ENCODE measurements at places on chromosomes 2 and 18. TPM values are rescaled to one million over a fixed set of nuclear protein-coding genes. Genes with fewer than 3 reads are reported as not detected.

Gene NAT8
- polyA plus RNA-seq, result not detected

Gene VWC2L
- polyA plus RNA-seq, result not detected

Gene KYNU
- polyA plus RNA-seq, result 14.5 TPM

DNA sequence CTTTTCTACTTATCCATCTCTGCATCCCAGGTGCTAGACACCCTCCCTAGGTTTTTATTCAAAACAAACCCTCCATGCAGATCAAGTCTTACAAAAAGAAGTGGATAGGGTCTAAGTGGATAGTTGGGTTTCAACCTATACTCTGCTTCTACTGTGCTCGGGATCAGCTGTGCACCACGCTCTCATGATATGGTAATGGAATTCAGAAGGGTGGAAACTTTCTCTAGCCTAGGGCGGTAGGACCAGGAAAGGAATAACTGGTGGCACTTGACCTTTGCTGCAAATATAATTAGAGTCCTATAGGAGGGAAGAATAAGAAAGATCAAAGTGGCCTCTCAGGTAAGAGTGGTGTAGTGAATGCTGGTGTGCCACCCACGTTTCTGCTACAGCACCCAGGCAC, 272.9 kb downstream of the GPD2 start:
- no peak overlapping the region for H3K4me3 ChIP-seq
- no peaks in the 10 kb centered on the region for H3K36me3 ChIP-seq
- H3K27ac ChIP-seq, result no peak overlapping the region
- no peaks in the 10 kb centered on the region for H3K4me1 ChIP-seq
- DNase-seq, result no peak

DNA sequence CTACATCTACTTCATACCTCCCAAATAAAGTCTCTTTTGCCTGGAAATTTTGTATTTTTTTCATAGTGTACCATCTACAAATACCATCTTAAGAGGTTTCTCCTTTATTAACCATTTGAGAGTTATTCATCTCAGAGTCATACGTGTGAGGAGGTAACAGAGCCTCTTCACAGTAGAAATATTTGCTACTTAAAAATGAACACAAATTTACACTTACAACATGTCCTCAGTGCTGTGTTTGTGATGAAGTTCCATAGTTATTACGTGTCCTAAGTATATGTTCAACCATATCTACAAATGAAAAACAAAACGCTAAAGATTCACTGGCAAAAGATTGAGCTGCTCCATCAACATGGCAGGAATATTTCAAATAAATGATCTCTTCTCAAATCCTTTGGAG, 48.5 kb upstream of the HNRNPA3 start:
- DNase-seq, result no peak
- no peaks in the 10 kb centered on the region for H3K27me3 ChIP-seq

DNA sequence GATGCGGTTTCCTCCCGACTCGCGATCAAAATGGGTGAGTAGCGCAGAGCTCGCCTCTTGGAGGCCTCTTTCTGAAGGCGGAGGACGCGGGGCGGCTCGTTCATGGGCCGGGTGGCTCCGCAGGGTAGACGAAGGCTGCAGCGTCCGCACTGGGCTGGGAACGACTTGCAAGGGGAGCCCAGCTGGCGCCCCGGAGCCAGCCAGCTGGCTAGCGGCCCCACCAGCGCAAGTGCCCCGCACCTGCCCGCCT, 328 bp upstream of the PASK start:
- peak overlapping the region; percentile 12 for H3K27ac ChIP-seq
- H3K36me3 ChIP-seq, result no peaks in the 10 kb centered on the region
- peaks cover 20% of the 10 kb centered on the region for H3K4me1 ChIP-seq
- no peak for DNase-seq

Gene IL1RL2
- polyA plus RNA-seq, result not detected

GRCh38 chr2:5983511-5984272, 291.5 kb downstream of the SOX11 start:
- no peaks in the 10 kb centered on the region for H3K4me1 ChIP-seq
- no peak overlapping the region for H3K27ac ChIP-seq
- no peaks in the 10 kb centered on the region for H3K27me3 ChIP-seq
- DNase-seq, result no peak

- no peak overlapping the region for H3K27ac ChIP-seq
- no peaks in the 10 kb centered on the region for H3K36me3 ChIP-seq
- DNase-seq, result no peak
- no peak overlapping the region for H3K4me3 ChIP-seq
- H3K27me3 ChIP-seq, result no peaks in the 10 kb centered on the region
Observed at GRCh38 chr2:140882671-140883620, 1247.9 kb downstream of the LRP1B start.

DNA sequence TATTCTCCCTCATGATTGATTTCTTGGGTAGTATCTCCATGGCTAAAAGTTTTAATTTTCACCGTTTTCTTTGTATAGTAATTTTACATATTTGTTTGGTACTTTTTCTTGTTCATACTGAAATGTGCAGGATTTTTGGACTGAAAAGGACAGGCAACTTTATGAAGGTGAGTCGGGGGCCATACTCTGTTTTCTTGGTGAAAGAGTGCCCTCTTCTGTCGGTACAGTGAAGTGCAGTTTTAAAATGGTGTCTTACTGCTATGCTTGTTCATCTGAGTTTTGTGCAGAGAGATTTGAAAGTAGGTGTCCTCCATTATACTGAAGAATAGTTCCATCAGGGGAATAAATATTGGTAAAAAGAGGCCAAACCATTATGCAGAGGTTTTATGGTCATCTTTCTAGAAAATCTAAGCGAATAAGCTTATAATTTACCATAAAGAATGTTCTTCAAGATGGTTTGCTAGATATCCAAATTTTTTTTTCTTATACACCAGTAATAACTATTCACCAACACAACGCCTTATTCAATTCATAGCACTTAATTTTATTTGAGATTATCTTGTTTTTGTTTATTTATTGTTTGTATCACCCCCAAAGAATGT, 8.7 kb upstream of the SERPINB13 start:
- DNase-seq, result peak; percentile 12
- no peaks in the 10 kb centered on the region for H3K4me1 ChIP-seq
- H3K4me3 ChIP-seq, result no peak overlapping the region
- H3K27me3 ChIP-seq, result peaks cover 4% of the 10 kb centered on the region
- no peaks in the 10 kb centered on the region for H3K36me3 ChIP-seq
- no peak overlapping the region for H3K27ac ChIP-seq

DNA sequence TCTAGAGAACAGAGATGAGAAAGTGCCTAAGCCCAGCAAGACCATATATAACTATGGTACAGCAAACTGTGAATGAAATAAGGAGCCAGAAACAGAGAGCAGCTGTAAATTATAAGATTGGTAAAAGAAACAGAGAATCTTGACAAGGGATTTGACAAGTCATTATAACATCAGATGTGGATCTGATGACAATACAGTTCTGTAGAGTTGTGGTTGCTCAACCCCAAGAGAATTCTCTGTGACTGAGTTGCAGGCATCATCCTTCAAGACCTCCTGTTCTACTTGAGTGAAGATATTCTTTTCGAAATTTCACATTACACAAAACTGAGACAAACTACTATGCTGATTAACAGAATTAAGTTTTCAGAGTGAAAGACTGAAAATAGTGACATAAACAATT, 343.1 kb upstream of the SLC39A10 start:
- no peaks in the 10 kb centered on the region for H3K36me3 ChIP-seq
- no peak overlapping the region for H3K27ac ChIP-seq
- no peak overlapping the region for H3K4me3 ChIP-seq
- no peaks in the 10 kb centered on the region for H3K4me1 ChIP-seq

DNA sequence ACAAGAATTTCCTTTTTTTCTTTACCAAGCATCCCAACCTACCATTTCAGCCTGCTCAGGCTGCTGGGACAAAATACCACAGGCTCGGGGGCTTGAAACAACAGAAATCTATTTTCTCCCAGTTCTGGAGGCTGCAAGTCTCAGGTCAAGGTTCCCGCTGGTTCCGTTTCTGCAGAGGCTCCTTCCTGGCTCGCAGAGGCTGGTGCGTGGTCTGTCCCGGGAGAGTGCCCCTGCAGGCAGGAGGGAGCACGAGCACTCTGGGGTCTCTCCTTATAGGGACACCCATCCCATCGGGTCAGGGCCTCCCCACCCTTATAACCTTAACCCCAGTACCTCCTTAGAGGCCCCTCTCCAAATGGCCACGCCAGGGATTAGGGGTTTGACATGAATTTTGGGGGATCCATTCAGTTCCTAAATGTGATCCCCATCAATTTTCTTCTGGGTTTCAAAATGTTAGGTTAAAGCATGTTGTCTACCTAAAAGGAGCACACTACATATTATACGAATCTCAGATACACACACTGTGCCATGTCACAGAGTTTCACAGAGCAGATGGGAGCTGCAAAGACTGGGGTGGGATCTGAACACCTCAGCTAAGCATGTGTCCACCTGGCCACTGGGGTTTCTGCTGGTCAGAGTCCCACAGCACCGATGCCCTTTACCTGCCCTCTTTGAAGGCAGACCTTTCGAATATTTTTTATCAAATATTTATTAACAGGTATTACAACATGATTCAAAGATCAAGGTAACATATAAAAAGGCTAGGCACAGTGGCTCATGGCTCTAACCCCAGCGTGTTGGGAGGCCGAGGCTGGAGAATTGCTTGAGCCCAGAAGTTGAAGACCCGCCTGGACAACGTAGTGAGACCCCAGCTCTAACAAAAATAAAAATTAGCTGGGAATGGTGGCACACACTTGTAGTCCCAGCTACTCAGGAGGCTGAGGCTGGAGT, 17.6 kb upstream of the ADI1 start:
- H3K4me1 ChIP-seq, result peaks cover 7% of the 10 kb centered on the region
- peak; percentile 26 for DNase-seq
- no peaks in the 10 kb centered on the region for H3K36me3 ChIP-seq
- peak overlapping the region; percentile 55 for H3K27ac ChIP-seq
- peak overlapping the region; percentile 41 for H3K4me3 ChIP-seq
- H3K27me3 ChIP-seq, result no peaks in the 10 kb centered on the region

DNA sequence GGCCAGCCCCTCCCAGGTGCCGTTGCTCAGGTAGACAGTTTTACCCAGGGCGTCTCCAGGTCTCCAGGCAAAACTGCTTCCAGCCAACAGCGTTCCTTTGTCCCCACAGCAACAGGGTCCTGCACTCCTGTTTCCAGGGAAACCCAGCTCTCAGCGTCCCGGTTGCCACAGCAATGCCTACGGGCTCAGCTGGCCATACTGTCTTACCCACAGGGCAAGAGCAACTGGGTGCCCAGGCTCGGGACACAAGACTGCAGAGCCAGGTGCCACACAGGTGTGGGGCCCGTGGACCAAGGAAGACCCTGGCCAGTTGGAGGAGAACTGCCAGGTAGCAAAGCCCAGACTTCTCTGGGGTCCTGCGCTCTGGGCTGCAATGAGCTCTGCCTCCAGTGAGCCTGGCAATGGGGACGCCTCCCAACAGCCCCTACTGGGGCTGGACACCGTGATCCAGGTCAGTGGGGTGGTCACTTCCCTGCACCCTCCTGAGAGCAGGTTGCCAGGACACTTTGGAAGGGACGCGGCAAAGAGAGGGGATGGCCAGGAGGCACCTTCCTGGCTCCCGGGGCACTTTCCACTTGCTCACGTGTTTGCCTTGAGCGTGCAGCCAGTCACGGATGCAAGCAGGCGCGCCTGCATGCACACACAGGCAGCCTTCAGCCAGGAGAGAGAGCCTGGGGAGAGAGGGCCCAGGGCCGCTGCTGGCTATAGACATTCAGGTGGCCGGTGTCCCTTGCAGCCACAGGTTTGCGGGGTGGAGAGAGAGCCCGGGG, at the start of gene CROCC2:
Gene CROCC2 (plus strand): TSS at position 196 of the 770 bp plus-strand sequence. CDS start 178 bp downstream, at position 374.
- no peaks in the 10 kb centered on the region for H3K4me1 ChIP-seq
- H3K27ac ChIP-seq, result no peak within 1 kb of the TSS
- no peak for DNase-seq
- H3K27me3 ChIP-seq, result no peaks in the 10 kb centered on the region
- no peak within 1 kb of the TSS for H3K4me3 ChIP-seq

DNA sequence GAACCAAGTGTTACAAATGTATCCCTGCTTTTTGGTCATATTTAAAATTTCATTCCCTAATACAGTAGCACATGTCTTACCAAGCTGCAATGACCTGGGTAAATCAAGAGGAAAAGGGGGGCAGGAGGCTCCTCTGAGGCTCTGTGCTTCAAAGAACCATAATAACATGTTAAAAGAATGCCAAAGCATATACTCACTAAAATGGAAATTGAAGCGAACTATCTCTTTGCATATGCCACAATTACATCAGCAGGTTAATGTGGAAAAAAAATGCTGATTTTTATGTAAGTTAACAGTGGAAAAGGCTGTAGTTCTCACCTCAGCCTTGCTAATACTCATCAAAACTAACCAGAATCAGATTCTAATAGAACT, 37.5 kb upstream of the NCKAP5 start:
- H3K27me3 ChIP-seq, result peaks cover 2% of the 10 kb centered on the region
- H3K4me3 ChIP-seq, result no peak overlapping the region
- DNase-seq, result no peak

Gene TAF1B
- 4.8 TPM for polyA plus RNA-seq

- H3K27me3 ChIP-seq, result no peaks in the 10 kb centered on the region
- no peaks in the 10 kb centered on the region for H3K36me3 ChIP-seq
- H3K4me3 ChIP-seq, result no peak overlapping the region
- H3K4me1 ChIP-seq, result no peaks in the 10 kb centered on the region
- H3K27ac ChIP-seq, result no peak overlapping the region
- no peak for DNase-seq
Observed at GRCh38 chr2:198055716-198056115, 251.3 kb downstream of the PLCL1 start.

GRCh38 chr2:100422320-100423055, 5.0 kb upstream of the CHST10 start:
- peaks cover 4% of the 10 kb centered on the region for H3K4me1 ChIP-seq
- no peaks in the 10 kb centered on the region for H3K36me3 ChIP-seq
- H3K27ac ChIP-seq, result no peak overlapping the region
- DNase-seq, result no peak
- H3K4me3 ChIP-seq, result no peak overlapping the region
- H3K27me3 ChIP-seq, result no peaks in the 10 kb centered on the region

DNA sequence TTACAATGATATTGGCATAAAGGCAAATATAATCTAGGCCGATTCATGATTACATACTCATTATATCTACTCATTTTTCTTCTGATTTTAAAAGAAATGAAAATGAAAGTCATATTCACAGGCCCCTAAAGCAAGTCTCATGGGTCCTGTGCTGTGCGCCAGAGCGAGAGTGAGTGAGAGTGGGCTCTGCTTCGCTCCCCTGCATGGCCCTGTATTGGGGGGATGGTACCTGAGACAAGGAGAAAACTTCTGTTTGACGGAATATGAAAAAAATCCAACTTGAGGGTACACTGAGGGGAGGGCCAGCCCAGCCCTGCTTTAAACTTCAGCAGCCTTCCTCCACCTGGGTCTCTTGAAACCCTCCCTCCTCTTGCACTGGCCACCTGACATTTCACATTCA, 81.4 kb upstream of the RGPD5 start:
- H3K27ac ChIP-seq, result no peak overlapping the region
- DNase-seq, result no peak
- no peaks in the 10 kb centered on the region for H3K27me3 ChIP-seq
- no peak overlapping the region for H3K4me3 ChIP-seq

GRCh38 chr18:24368749-24369148, 28.9 kb downstream of the OSBPL1A start:
- no peak overlapping the region for H3K4me3 ChIP-seq
- H3K36me3 ChIP-seq, result no peaks in the 10 kb centered on the region
- no peaks in the 10 kb centered on the region for H3K4me1 ChIP-seq

Gene SLC23A3
- polyA plus RNA-seq, result 2.2 TPM

GRCh38 chr18:65659312-65659711, 91.5 kb upstream of the CDH7 start:
- no peaks in the 10 kb centered on the region for H3K27me3 ChIP-seq
- H3K4me1 ChIP-seq, result no peaks in the 10 kb centered on the region

Gene RAB17
- polyA plus RNA-seq, result not detected

Gene MFSD2B
- not detected for polyA plus RNA-seq

Gene DOK6
- not detected for polyA plus RNA-seq

GRCh38 chr2:47888581-47889280, 17.6 kb downstream of the FBXO11 start:
- H3K27ac ChIP-seq, result no peak overlapping the region
- H3K27me3 ChIP-seq, result no peaks in the 10 kb centered on the region
- DNase-seq, result no peak
- peaks cover 8% of the 10 kb centered on the region for H3K36me3 ChIP-seq
- H3K4me1 ChIP-seq, result peaks cover 8% of the 10 kb centered on the region

Measured in B cell (primary cell).